ENCODE measurements at places on chromosomes 4 and X.
A peak's percentile ranks its signal among the peaks of the same experiment; 100 is the strongest.

- no peak for DNase-seq
Measured at GRCh38 chrX:151397741-151398070, 700 bp downstream of the VMA21 start.

- DNase-seq, result no peak
Measured at GRCh38 chr4:61405307-61405706, 205.2 kb downstream of the ADGRL3 start.

- no peak for DNase-seq
Measured at GRCh38 chr4:8840816-8841455, 30.7 kb downstream of the HMX1 start.

DNA sequence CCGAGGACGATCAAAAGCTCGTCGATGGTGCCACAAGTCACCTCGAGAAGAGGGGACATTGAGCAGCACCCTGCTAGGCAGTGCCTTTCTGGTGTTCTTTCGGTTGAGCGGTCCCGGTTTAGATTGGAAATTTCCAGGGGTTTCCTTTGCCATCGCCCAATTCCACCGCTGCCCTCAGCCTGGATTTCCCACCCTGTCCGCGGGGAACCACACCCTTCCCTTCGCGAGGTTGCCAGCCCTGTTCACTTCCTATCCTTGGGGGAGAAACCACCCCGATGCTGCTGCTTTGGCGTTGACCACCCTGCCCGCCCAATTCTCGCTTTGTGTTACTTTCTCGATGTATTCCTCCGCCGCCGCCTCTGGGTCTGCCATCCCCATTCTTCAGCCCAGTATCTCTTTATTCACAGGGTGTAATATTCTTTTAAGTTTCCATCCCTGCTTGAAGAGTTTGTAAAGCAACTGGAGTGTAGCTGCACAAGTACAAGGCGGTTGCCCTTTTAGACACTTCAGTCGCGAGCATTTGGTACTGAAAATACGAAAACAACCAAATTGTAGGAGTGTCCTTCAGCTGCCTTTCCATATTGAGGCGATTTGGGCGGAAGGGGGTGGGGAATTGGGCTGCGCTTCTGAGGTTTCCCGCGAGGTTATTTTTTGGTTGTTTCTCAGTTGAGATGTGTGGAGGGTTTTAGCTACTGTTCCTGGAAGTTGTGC, 1.1 kb downstream of the OGT start:
- peak; percentile 58 for DNase-seq

- no peak for DNase-seq
Measured at GRCh38 chr4:10225096-10225495, 108.5 kb upstream of the WDR1 start.
